Germinal center (tissue), 1 donor: ENCODE measurements at places on chromosomes 4 and X.
A peak's percentile ranks its signal among the peaks of the same experiment; 100 is the strongest.

DNA sequence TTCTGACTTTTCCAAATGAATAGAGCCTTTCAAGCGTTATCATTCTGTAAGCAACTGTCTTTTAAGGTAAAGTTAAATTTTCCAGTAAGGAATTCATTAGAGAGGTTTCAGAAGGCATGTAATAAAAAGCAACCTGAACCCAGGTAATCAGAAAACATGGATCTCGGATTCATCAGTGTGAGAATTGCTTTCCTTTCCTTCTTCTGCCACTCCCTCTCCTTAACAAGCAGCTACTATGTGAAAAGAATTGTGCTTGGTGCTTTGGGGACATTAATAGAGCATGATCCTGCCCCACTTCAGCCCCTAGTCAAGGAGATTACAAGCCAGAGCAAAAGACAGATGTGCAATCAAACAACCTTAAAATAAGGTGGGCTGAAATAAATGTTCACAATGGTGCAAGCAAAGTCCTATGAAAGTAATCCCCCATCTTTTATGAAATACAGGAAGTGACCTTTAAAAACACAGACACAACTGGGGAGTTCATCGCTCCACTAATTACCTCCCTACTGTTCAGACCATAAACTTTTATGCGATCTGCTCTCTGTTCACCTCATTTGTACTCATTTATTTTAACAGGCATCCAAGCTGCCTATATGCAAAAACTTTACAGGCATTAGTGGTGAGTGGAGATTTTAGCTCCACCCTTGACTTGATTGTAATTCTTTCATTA is 122.9 kb upstream of the RASGEF1B start:
- peak; percentile 10 for DNase-seq

- no peak for DNase-seq
Measured at GRCh38 chr4:84167093-84167492, 332.0 kb downstream of the NKX6-1 start.

DNA sequence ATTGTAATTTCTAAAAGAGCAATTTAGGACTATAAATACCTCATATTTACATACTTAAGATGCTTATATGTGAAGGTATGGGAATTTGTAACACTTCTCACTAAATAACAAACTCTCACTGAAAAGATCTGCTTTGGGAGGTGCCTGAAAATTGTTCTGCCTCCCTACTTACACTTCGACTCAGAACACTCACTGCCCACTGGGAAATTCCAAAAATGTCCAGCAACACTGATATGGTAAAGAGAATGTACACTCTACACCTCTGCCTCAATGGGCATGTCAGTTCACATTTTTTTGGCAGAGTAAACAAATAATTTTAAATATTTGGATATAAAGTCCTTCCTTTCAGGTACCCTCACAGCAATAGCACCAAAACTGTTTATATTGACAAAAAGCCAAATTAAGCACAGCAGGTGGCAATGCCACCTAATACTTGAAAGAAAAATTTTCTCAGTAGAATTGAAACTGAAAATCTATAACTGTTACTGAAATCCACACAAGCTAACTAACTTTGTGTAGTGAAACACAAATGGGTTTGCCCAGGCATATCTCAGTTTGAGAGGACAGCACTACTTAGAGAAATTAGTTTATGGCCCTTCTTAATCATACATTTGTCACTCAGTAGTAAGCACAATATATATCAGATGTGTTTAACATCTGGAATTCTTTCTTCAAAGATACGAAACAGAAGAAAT is 67.1 kb downstream of the PRDM5 start:
- no peak for DNase-seq

- DNase-seq: no peak
Measured at GRCh38 chrX:153903991-153904957, at the start of gene AVPR2. TSS of gene AVPR2 (plus strand) at chrX:153904673. CDS start at chrX:153905146, 473 bp downstream.

DNA sequence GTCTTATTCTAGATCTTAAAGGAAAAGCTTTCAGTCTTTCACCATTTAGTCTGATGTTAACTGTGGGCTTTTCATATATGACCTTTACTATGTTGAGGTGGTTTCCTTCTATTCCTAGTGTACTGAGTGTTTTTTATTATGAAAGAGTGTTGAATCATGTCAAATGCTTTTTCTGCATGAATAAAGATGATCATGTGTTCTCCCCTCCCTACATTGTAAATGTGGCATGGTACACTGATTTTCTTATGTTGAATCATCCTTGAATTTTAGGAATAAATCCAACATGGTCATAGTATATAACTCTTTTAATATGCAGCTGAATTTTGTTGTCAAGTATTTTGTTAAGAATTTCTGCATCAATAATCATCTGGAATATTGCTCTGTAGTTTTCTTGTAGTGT is 4.3 kb downstream of the CLGN start:
- no peak for DNase-seq

DNA sequence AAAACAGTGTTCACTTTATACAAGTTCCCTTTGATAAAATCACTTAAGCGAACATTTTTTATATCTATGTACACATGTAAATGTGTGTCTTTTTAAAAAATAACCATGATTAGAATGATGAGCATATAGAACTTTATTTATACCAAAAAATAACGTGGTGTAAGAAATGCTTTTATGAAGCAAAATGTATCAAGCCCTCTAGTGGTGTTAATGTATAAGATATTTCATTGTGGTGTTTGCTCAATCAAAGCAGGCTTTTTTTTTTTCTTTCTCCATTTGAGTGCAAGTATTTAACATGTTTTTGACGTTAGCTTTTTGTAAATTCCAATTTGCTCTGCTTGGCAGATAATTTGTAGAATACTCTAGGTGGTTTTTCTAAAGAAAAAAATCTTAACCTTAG is 2092.4 kb upstream of the TENM3 start:
- no peak for DNase-seq

DNA sequence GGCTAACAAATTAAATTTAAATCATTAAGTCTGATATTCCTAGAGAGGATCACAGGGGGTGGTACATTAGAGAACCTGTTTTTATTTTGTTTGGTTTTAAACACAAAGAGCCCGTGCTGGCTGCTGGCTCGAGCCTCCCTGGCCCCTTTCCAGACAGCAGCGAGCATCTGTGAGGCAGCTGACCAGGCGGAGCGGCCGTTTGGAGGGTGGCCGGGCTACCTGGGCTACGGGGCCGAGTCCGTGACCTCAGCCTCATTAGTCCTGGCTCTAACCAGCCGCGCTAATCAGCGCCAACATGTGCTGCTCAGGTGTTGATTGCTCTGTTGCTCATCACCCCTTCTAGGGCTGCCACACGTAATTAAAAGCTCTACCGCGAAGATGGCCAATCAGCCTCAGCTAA is 35.3 kb downstream of the DCTD start:
- no peak for DNase-seq

GRCh38 chr4:187685247-187685646 is 310.3 kb upstream of the ZFP42 start:
- DNase-seq: no peak

- no peak for DNase-seq
Measured at GRCh38 chrX:2658585-2659292, 32.4 kb upstream of the CD99 start.

DNA sequence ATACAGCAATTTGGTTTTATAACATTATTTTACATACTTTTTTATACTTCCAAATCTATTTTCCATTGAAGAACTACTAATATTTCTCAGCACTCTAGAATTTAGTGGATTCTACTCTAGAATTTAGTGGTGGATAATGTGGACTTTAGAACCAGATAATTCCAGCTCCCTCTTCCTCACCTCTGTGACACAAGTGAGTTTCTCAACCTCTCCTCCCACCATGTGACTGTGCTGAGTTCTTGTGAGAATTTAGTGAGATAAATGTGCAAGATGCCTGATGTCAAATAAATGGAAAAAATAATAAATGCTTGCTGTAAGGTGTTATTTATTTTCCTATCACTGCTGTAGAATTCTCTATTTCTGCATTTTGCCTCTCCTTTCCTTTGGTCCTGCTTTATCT is 107.3 kb downstream of the CPEB2 start:
- no peak for DNase-seq

DNA sequence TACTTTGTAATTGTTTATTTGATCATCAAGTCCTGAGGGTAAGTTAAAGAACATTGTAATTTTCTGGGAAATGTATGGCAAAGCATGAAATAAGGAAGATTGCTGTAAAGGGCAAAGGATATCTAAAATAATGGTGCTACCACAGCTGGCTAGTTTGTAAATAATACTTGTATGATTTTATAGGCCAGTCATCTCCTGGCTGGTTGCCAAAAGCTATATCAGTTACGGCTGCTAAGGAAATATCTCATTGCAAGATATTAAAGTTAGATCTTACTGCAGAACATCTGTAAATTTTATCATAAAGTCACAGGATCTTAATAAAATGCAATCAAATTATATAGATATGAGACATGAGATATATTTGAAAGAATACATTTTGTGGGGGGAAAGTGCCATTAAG is 150.8 kb upstream of the CXCL13 start:
- DNase-seq: no peak
